ENCODE measurements at places on chromosomes 1 and 21.

GRCh38 chr1:42117214-42117613 lies 36.0 kb upstream of the GUCA2B start:
- DNase-seq: no peak

GRCh38 chr1:45359882-45360513 lies 19.8 kb upstream of the MUTYH start:
- DNase-seq: no peak

GRCh38 chr1:46400421-46400820 lies 6.3 kb downstream of the FAAH start:
- no peak for DNase-seq

- DNase-seq: no peak
Measured at GRCh38 chr1:12011998-12012397, 7.3 kb upstream of the MIIP start.

- no peak for DNase-seq
Measured at GRCh38 chr1:57522575-57522974, 98.7 kb upstream of the DAB1 start.

- no peak for DNase-seq
Measured at GRCh38 chr1:225449261-225449660, 21.4 kb upstream of the LBR start.
